M059J (cell line): ENCODE measurements at places on chromosomes 5 and 9. TPM values are rescaled to one million over a fixed set of nuclear protein-coding genes. Genes with fewer than 3 reads are reported as not detected.

GRCh38 chr9:89641980-89642379 is 37.2 kb downstream of the GADD45G start:
- DNase-seq = no peak

DNA sequence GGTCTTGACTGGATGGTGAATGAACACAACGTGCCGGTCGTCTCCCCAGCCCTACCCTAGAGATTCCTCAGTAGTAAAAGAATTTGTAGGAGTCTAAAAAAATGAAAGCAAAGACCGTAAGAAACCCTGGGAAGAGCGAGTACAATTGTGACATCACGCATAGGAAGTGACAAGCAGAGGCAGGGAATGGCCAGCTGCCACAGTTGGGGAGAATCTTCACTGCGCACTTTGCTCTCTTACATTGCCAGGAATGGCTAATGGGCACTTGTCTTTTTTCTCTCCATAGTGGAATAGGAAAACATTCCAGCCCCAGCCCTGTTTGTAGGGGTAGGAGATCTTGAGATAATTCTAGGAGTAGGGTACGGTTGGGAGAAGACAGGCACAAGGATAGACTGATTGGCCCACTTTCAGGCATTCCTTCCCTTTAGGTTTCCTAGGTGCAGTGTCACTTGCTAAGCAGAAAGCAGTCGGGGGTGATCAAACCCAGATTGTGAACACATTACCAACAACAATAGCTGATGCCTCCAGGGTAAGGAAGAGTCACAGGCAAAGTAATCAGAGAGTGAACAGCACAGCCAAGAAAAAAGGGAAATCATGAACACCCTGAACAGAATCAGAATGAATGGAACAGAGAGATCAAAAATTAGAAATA is 302.7 kb downstream of the MAN2A1 start:
- DNase-seq = no peak

DNA sequence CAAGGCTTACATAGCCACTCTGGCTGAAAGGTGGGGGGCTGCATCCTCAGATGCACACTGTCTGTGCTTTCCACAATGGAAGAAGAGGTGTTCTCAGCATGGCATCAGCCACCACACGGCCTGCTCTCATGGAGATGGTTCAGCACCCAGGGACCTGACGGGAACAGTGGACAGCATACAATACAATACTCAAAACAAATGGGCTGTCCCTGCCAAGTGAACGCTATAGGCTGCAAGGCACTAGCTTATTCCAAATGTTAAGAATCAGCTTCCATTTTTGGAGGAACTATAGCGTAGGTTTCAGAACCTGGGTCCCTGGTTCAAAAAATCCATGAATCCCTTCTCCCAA is 77.2 kb downstream of the ZNF608 start:
- DNase-seq = no peak

GRCh38 chr5:94111209-94112004 is 370.0 kb upstream of the POU5F2 start:
- peak; percentile 97 for DNase-seq

GRCh38 chr5:90014420-90014819 is 395.1 kb downstream of the CETN3 start:
- DNase-seq = no peak

- DNase-seq = peak; percentile 94
These were observed 11.7 kb upstream of the GADD45G start for GRCh38 chr9:89592963-89593726.

GRCh38 chr9:83440641-83441040 is 97.6 kb downstream of the FRMD3 start:
- DNase-seq = no peak

DNA sequence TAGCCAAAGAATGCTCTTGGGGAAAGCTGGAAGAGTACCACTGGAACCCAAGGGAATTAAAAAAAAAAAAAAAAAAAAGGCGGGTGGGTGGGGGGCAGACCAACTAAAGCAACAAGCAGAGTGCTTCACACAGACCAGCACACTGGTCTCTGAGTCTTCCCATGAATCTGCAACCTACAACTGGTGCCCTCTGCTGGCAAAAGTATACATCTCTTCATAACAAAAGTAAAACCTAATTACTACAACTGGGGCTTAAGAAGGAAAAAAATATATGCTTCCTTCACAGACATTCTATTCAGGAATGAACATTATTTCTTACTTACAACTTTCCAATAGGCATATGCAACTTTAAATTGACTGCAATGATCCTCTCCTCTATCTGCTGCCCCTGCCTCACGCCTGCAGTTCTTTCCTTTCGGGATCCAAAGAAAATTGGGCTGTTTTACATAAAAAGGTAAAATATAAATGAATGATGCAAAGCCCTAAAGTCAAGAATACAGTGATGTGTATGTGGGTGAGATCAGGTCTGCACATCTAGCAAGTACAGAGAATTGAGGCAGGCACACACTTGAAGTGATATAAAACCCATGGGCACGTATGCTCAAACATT is 7.2 kb upstream of the KLHL3 start:
- DNase-seq = peak; percentile 81

DNA sequence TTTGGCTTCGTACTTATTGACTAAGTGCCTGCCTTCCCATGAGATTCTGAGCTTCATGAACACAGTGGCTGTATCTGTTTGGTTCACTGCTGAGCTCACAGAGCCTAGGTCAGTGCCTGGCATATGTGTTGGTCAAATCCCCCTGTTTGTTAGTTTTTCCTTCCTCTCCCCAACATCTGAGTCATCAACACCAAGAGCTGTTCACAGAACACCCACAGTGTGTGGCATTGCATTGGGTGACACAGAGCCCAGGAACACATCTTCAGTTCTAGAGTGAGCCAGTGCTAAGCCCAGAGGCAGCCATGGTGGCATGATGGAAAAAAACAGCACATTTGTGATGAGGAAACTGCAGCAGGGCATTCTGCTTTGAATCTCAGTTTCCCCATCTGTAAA is 294.6 kb downstream of the SEC61B start:
- peak; percentile 25 for DNase-seq

DNA sequence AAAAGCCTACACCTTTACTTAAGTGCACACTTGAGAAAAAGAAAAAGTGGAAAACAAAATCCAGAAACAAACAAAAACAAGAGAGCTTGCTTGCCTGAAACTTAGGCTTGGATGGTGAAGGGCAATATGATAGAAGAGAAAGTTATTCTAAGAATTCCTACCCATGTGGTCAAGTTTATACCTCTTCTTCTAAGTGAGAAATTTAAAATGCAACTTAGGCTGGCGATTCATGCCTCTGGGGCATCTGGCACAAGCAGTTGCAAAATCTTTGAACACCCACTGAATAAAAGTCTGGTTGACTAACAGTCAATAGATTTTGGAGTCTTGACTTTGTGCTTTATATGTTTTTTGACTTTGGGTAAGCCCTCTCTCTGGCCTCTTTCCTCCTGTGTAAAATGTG is 239.6 kb downstream of the KDM4C start:
- peak; percentile 49 for DNase-seq

DNA sequence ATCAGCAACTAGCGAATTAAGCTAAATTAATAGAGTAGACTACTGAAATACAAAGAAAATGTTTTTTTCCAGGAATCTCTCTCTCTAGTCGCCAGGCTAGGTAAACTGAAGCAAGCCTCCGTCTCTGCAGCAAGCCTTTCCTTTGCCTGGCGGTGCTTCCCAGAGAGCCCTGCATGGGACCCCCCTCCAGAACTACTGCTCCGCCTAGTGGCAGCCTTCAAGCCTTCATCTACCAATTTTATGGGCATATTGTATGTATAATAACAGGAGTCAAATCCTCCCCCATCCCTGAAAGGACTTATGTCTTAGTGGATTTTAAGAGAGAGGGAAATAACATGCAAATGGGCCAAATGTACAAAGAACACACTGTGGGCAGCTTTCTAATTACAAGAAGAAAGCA is 241.9 kb downstream of the SAXO1 start:
- peak; percentile 22 for DNase-seq

- DNase-seq = no peak
These were observed 99.4 kb upstream of the C9orf72 start for GRCh38 chr9:27672718-27673117.

DNA sequence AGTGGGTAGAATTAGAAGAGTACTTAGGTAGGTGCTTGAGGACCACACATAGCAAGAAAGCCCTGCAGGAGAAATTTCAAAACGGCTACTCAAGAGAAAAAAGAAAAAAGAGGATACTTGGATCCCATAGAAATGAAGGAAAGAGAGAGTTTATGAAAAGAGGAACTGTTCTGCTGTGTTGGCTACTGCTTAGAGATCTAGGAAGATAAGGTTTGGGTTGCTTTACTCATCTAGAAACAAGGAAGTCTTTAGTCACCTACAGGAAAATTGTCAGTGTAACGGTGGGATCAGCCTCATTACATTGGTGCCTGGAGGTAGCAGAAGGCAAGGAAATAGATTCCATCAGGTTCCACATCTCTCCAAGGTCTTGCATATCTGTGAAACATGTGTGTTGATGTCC is 14.8 kb upstream of the C5orf46 start:
- DNase-seq = no peak

Gene FBXO38
- 32.7 and 38.7 TPM in 2 replicates for total RNA-seq

Gene ANKRD55
- 0.17 TPM in 1 of 2 replicates, not detected in the other for total RNA-seq

Gene ZNF483
- 0.59 and 2.4 TPM in 2 replicates for total RNA-seq

Gene CRHBP
- total RNA-seq = not detected in 2 replicates
